ENCODE measurements at places on chromosomes 6 and 20.

DNA sequence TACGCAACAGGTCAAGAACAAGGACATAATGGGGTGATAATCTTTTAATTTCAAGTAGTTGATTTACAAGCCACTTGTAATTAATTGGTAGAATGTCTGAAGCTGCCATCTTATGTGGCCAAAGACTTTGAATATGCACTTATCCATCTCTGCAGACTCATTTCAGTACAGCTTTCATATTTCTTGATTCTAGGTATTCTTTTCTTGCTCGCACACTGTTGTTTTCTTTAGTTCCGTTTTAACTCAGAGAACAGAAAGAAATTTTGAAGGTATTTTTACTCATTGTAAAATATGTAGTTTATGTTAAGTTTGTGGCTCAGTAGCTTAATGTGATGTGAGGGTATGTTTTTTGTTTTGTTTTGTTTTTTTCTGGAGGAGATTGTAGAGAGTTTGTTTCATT lies 73.9 kb downstream of the UBR2 start:
- DNase-seq = no peak

DNA sequence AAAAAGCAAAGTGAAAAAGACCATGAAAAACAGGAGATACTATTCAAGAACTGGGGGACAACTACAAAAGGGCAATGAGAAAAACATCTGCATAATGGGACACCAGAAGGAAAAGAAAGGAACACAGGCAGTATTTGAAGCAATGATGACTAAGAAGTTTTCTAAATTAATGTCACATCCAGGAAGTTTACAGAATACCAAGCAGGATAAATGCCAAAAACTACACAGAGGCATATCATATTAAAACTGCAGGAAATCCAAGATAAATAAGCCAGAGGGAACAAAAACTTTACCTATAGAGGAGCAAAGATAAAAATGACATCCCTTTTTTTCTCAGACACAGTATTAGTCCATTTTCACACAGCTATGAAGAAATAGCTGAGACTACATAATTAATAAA lies 193.0 kb downstream of the ERMARD start:
- DNase-seq = no peak

GRCh38 chr20:58583176-58583575 lies 67.9 kb upstream of the STX16 start:
- no peak for DNase-seq

- DNase-seq = no peak
Observed at GRCh38 chr20:62742979-62743776, 34.5 kb downstream of the NTSR1 start.

DNA sequence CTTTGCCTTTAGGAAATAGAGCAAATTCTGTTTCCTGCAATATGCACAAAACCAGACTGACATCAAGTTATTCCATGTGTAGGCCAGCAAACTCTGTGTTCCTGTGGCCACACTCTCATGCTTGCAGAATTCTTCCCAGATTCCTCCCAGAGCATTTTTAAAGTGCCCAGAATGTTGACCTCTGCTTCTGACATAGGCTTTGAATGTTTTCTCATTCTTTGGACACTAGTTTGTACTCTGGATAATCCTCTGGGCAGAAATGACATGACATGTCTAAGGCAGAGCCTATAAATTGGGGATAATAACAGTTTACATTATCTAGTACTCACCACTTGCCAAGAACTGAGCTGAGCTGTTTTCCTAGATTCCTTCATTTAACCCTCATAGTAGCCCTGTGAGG lies 9.2 kb upstream of the EFHC1 start:
- DNase-seq = no peak

DNA sequence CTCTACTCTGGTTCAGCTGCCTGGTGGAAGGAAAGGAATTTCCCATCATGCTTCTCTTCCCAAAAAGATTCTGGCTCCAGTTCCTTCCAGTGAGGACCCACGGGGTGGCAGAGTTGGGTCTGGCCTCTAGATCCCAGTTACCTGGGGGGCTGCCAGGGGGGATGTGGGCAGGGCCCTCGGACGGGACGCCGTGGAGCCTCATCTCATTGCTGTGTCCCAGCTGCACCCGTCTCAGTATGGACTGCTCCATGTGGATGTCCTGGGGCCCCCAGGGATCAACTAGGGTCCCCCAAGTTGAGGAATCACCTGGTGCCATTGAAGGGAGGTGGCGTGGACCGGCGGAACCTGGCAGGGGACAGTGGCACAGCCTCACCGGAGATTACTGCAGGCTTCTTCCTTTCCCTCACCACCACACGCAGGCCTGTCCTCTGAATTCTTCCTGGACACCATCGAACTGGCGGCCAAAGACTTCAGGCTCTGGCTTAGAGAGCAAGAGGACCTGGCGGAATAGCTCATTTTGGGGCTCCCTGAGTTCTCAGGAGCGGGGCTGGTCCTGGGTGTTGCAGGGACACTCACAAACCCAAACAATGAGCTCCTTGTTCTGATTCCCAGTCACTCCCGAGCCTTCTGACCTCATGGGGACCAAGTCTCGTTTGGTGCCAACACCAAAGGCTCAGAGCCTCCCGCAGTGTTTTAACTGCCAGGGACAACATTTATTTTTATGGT lies 8.5 kb downstream of the ZBP1 start:
- no peak for DNase-seq
